ENCODE measurements at places on chromosomes 11 and 22.

DNA sequence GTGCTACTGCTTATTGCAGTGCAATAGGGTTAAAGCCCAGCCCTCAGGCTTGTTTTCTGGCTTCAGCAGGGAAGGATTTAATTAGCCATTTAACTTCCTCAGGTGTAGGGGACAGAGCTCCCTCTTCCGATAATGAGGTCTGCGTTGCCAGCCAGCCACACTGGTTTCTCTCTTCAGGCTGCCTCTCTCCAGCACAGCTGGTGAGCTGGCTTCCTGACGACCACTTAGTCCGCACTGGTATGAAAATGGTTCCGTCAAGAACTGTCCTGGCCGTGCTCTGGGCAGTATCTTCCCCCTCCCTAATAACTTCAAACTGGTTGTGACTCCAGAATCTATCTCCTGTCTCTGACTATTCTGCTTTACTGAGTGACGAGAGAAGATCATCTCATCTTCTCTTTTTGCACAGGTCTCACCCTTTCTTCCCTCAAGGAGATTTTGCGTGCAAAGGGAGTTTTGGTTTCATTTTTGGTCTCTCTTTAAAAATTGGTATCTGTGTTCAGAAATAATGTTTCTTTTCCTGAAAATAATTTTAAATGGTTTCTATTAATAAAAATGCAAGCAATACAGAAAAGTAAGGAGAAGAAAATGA, 49.2 kb downstream of the CNTN5 start:
- no peak for DNase-seq

DNA sequence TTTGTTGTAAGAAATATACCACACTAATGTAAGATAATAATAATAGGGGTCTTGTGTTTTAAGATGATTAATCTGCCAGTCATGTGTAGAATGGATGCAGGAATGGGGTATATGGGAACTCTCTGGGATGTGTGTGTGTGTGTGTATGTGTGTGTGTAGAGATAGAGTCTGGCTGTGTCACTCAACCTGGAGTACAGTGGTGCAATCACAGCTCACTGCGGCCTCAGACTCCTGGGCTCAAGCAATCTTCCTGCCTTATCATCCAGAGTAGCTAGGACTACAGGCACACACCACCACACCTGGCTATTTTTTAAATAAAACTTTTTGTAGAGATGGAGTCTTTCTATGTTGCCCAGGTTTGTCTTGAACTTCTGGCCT, 11.5 kb upstream of the PANX1 start:
- no peak for DNase-seq

DNA sequence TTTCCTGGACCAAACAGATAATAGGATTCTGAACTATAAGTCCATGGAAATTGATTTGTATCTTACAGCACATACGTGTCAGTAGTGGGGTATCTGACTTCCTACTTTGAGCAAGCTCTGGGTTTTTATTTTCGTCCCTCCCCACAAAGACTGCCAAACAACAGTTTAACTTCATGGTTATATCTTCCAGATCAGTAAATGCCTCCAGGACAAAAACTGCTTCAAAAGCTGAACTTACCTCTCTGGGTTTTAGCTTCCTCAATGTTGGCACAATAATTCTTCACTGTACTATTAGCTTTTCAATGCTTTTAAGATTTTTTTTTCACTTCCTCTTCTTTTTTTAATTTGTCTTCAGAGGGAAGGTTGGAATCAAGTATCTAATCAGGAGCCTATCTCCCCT, 4.2 kb upstream of the DPF2 start:
- no peak for DNase-seq

GRCh38 chr22:24285245-24285644, 14.6 kb downstream of the SPECC1L start:
- DNase-seq: peak; percentile 22

GRCh38 chr11:27291302-27291889, 71.6 kb downstream of the CCDC34 start:
- DNase-seq: peak; percentile 15

DNA sequence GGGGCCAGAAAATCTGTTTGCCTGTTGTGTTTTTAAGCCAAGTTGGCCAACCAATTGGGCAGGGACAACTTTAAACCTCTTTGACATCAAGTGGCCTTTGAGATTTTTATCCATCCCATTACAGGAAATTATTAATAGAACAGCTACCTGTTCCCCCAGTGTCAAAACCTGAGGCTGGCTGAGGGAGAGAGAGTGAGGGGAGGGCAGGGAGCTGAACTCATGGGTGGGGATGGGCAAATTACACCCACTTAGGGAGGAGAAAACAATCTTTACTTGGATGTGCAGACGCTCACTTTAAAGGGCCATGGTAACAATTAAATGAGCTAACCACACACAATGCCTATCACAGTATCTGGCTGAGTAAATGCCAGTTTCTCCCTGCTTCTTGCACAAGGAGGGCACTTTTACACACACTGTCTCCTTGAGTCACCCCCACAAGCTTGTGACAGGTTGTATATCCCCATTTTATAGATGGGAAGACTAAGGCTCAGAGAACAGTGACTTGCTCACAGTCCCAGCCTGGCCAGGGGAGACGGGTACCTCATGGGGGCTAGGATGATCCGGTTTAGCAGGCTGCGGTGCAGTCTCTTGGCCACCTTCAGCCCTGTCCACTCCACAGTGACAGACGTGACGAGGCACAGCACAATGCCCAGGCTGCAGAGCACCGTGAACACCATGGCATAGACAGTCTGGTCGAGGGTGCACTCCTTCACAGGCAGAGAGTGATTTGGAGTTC, 17.8 kb upstream of the KCNJ11 start:
- DNase-seq: no peak

- DNase-seq: no peak
Observed at GRCh38 chr11:69355346-69355940, 61.5 kb downstream of the MYEOV start.

DNA sequence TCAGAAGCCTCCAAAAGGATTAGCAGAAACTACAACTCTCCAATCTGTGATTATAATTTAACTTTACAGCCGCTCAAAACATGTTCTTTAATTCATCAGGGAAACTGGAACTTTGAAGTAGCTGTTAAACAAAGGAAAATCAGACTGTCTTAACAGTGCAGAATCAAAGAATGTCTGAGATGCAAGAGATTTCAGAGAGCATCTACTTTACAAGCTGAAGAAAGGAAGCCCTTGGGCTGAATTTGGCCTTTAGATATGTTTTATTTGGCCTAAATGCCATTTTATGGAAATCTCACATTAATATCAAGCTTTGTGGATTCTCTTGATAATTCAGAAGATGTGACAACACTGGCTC, 281.5 kb upstream of the CTSC start:
- DNase-seq: no peak

- peak; percentile 3 for DNase-seq
Observed at GRCh38 chr11:33942954-33943353, 51.1 kb upstream of the LMO2 start.

DNA sequence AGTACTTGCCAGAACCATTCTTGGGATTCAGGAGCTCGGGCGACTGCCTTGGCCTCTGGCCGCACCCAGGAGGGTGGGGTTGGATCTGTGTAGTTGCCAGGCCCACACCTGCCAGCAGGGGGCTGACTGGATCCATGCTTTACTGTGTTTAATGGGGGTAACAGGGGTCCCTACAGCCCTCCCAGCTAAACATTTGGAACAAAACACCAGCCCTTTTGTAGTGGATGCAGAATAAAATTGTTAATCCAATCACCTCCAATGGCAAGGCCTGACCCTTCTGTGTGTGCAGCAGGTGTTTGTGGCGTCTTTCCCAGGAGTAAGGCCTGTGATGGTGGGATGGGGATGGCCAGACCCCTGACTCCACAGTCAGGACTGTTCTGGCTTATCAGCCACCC, 22.5 kb downstream of the SUN2 start:
- no peak for DNase-seq
